COLO829 (cell line): ENCODE measurements at places on chromosomes 12 and 14.

- no peak for DNase-seq
Observed at GRCh38 chr14:99560922-99561683, 42.9 kb downstream of the CCDC85C start.

DNA sequence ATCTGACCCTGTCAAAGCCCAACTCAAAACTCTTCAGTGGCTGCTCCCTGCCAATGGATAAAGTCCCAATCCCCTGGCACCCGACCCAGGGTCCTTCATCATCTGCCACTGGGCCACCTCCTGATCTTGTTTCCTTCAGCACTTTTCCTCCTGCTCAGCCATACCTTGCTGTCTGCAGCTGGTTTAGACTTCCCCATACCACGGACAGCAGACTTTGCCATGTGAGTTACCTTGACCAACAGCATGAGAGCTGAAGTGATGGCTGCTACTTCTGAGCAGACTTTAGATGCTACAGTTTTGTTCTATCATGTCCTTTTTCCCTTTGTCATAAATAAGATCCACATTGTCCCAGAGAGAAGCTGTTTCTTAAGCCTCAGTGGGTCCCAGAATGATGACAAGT lies 33.3 kb upstream of the STON2 start:
- DNase-seq = no peak

- no peak for DNase-seq
Observed at GRCh38 chr14:33959692-33960151, 8.8 kb upstream of the EGLN3 start.

DNA sequence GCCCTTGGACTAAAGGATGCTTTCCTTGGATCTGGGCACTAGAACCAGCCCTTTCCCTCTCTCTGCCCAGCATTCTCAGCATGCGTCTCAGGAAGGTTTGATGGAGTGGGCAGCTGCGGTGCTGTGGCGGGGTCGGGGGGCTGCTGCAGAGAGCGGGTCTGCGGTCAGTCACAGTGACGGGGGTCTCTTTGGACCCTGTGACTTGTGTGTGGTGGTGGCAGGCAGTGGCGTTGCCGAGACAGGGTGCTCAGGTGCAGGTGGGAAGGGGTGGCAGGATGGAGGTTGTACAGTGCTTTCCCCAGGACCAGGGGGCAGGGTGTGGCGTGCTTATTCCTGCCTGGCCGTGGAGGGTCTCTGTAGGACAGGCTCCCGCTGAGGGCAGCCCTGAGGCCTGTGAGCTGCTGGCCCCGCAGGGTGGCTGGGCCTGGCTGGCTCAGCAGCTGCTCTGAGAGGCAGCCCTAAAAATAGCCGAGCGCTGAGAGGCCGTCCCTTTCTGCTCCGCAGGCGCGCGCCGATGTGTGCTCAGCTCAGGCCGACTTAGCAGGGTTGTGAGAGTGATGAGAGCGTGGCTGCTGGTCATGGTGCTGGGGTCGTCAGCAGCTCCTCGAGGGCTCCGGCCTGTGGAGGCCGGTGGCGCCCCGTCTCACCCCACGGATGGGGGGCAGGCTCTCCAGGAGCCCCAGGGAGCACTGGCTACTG lies 9.7 kb downstream of the PACS2 start:
- no peak for DNase-seq

DNA sequence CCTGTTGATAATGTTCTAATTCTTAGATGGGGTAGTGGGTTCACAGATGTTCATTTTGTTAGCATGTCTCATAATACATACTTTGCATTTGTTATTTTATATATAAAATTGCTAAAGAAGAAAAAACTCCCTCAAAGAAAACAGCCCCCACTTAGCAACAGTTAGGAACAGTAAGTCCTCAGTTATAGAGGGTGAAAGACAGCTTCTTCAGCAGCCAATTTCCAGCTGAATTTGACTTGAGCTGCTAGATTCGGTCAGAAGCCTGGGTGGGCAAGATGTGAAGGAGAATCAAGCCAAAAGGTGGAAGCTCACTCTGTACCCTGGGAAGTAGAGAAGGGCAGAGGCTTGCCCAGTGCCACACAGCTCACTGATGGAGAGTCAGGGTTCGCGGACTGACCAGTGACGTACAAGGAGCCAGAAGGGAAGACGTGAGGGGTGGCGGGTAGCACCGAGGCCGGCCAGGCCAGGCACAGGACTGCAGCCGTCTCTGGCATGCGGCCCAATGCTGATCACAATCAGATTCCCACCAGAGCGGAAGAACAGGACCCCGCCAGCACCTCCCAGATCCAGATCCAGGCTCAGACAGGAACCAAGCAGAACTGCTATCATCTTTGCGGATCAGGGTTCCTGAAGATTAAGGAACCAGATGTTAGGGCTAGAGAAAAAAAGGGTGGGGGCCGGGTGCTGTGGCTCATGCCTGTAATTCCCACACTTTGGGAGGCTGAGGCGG lies 30.4 kb upstream of the VWF start:
- no peak for DNase-seq

DNA sequence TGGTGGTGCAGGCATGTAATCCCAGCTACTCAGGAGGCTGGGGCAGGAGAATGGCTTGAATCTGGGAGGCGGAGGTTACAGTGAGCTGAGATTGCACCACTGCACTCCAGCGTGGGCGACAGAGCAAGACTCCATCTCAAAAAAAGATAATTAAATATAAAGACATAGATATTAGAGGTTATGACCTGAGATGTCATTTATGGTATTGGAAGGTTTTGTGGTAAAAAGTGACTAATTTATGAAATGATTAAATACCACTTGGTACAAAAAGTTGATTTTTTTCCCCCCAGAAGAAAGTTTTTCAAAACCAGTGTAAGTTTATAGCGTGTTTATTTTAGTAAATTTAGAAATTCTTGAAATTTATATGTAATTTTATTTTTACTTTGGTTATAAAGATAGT lies 4.3 kb downstream of the AEBP2 start:
- no peak for DNase-seq

DNA sequence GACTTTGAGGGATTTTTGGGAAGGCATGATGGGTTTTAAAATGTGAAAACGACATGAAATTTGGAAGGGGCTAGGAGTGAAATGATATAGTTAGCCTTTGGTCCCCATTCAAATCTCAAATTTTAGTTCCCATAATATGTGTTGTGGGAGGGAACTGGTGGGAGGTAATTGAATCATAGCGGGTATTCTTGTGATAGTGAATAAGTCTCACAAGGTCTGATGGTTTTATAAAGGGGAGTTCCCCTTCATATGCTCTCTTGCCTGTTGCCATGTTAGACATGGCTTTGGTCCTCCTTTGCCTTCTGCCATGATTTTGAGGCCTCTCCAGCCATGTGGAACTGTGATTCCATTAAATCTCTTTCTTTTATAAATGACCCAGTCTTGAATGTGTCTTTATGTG lies 72.8 kb downstream of the SLC16A7 start:
- no peak for DNase-seq

DNA sequence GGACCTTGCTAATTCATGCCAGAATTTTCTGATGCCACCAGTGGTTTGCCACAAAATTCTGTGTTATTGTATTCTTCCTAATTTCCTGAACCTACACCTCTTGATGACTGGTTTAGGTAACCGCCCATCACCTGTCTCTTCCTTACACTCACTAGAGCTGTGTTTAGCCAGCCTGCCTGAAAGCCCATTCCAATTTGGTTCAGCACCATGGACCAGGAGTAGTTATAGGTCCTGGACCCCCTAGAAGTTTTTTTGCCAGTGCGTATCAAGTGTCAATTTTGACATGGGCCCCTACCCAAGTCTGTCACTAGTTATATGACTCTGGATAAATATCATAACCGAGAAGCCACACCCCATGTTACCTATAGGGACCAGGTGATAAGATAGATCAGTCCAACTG lies 94.0 kb upstream of the NAP1L1 start:
- no peak for DNase-seq

DNA sequence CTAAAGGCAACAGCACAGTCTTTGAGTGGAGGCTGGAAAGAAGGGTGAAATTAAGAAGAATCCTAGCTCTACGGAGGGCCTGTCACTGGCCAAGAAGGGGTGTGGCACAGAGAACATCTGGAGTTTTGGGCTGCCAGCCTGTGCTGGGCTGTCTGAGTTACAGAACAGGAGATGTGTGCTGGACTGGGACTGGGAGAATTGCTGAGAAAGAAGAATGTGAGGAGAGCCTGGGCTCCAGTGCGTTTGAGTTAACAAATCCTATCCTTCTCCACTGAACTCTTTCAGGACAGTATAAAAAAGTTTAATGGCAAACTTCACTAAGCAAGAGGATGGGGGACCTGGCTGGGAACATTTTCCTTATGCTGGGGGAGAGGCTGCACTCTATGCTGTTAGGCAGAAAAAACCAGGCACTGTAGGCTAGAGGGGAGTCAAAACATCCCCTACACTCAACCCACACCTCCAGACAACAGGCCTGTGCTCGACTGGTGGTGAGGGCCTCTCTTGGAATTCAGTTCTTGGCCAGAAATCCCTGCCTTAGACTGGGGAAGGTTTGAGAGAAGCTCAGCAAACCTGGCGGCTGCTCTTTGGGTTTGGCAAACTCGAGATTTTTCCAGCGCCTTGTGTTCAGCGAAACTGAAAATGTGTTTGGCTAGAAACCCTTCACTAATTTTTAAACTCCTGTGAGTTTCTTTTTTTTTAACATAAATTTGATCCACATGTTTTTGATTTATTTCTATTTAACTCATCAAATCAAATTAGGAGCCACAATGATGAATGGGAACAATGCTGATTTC lies 217.3 kb downstream of the MON2 start:
- no peak for DNase-seq

DNA sequence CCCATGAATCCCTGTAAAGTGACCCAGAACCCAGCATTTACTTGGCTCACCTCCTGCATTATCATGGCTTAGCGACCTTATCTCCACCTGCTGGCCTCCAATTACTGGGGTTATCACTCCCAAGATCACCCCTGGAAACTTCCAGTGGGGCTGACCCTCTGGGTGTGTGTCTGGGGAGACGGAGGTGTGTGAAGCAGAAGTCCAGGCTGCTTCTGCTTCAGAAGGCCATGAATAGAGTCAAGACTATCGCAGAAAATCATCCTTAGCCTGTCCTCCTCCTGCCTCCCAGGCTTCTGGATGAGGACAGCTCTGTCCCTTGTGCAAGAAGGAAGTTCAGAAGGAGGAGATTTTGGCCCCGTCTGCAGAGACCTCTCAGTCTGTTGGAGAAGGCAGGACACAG lies 408 bp upstream of the KRT72 start:
- no peak for DNase-seq

GRCh38 chr14:78131616-78132015 lies 38.6 kb upstream of the NRXN3 start:
- DNase-seq = no peak

- no peak for DNase-seq
Observed at GRCh38 chr12:94266796-94267536, 118.6 kb downstream of the PLXNC1 start.

DNA sequence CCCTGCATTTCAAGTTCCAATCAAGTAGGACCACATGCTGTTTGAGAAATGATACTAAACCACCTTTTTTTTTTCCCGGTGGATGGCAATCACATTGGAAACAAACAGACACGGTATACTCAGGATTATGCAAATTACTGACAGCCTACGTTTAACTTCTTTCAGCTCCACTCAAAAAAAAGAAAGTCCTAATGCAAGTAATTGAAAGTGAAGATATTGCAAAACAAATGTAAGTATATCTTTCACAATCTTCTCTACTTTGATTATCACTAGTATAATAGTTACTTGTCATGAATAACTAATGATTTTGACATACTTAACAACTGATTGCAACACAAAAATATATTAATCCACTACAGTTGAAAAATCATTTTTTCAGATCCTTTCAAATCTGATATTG lies 2.6 kb upstream of the OSBPL8 start:
- no peak for DNase-seq

- no peak for DNase-seq
Observed at GRCh38 chr12:79920421-79921238, 14.3 kb downstream of the PPP1R12A start.

DNA sequence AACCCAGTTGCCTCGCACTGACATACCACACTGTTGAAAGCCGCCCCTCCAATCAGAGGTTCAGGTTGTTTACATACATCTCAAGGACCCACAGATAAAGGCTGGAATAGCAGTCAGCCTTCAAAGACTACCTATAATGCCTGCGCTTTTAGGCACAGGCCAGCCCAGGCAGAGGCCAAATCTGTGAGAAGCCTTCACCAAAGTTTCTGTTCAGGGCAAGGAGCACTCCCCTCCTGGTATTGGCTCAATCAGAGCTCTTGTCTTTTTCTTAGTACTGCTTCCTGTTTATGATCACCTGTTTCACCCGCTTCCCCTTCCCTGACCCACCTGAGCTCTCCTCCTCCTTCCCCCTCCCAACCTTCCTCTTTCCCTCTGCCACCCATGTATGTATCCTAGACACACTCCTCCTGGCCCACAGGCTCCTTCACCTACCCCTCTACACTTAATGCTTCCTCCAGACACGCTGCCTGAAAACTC lies 34.8 kb downstream of the DUSP16 start:
- no peak for DNase-seq

GRCh38 chr14:104319491-104320241 lies 181.3 kb downstream of the KIF26A start:
- DNase-seq = no peak

DNA sequence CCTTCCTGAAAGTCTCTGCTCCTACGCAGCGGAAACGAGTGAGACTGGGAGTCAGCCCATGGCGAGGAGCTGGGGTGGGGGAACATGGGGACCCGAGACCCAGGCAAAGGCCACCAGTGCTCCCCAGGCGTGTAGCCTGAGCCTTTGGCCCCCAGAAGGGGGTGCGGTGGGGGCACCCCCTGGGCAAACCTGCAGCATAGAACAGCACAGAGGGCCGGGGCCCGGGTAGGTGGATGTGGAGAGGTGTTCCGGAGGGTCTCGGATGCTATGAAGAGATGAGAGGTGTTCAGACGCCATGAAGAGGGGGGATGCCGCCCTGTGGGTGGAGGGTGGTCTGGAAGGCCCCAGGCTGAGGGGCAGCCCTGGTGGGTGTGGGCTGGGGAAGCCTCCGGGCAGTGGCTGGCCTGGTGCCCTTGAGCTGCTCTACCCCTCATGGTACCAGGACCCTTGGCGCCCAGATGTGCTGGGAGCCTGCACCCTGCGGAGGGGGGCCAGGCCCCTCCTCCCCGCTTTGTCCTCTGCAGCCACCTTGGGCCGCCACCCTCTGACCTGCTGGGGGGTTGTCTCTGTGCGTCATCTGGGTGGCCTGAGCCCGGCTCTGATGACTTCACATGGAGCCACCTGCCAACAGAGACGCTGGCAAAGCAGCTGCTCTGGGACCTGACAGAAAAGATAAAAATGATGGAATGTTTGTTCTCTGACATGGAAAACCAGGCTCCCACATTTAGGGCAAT lies 83.4 kb downstream of the KIF26A start:
- no peak for DNase-seq

GRCh38 chr12:118136559-118137003 lies 657 bp downstream of the PEBP1 start:
- DNase-seq = no peak
